Activated T-helper 1 cell treated with Interleukin-2 at 50 U/mL for 16 hours (primary cell): ENCODE measurements at places on chromosomes 4 and X.

DNA sequence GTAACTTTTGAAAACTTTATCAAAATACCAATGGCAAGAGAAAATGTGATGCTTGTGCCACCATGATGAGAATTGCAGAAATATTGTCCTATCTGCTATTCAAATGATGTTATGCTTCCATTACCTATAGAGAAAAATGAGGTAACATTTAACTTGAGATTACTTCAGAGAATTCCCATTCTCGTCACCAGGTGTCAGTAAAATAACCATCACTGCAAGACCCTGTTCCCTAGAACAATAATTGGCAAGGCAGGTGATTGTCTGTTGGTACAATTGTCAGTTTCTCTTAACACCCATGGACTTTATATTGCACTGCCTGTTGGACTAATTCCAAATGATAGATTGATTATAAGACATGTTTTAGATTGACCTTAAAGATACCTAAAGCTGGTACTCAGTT, 179.9 kb downstream of the GABRG1 start:
- no peak for DNase-seq

GRCh38 chr4:34643476-34643875, 1600.8 kb downstream of the ARAP2 start:
- no peak for DNase-seq

- DNase-seq: no peak
Observed at GRCh38 chrX:20594985-20595384, 328.3 kb upstream of the RPS6KA3 start.

GRCh38 chr4:131459430-131460101, 1689.5 kb upstream of the PCDH10 start:
- DNase-seq: no peak

DNA sequence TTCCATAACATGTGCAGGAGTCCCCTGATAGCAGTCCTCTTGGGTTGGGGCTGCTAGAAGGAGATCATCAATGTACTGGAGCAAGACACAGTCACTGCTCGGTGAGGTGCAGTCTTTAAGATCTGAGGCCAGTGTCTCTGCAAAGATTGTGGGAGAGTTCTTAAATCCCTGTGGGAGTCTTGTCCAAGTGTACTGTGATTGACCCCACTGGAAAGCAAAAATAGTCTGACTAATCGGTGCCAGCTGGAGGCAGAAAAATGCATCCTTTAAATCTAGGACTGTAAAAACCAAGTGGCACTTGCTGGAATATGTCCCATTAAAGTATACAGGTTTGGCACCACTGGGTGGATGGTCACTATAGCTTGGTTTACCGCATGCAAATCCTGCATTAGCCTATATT, 31.1 kb downstream of the SULT1E1 start:
- no peak for DNase-seq

DNA sequence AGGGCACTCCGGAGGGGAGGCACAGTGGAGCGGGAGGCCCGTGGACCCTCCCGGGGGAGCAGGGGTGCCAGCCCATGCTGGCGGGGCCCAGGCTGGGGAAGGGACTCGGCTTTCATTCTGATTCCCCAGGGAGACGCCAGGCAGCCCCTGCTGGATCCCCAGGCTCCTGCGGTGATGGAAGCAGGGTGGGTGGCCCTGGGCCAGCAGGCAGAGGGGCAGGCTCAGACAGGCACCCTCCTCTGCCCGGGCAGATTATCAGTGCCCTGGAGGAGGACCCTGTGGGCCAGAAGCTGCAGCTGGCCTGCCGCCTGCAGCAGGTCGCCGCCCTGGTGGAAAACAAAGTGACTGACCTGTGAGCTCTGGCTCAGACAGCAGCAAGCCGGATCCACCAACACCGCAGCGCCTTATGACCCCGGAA, 2.1 kb upstream of the SRPK3 start:
- no peak for DNase-seq

GRCh38 chr4:88327665-88328064, 43.3 kb upstream of the PPM1K start:
- no peak for DNase-seq

DNA sequence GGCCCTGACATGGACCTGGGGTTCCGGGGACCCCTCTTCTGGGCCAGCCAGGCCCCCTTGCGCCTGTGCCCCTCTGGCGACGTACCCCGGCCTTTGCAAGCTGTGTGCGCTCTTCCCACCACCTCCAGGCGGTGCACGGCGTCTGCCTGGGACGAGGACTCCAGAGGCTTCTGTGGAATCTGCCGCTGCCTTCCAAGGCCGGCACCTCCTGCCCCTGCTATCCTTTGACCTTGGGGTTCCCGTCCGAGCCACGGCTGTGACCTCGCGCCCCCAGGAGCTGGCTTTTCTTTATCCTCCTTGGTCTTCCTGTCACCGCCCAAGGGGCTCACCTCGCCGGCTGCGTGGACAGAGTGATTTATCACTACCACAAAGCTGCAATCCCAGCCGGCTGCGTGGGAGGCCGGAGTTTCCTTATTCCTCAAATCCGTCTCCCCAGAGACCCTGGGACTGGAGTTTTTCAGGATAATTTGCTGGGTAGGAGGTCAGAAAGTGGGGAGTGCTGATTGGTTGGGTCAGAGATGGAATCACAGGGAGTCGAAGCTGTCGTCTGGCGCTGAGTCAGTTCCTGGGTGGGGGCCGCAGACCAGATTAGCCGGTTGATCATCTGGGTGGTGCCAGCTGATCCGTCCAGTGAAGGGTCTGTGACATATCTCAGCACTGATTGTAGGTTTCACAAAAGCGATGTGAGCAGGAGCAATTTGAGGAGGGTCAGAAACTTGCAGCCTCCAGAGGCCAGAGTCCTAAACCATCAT, 19.8 kb upstream of the PLCXD1 start:
- no peak for DNase-seq

- no peak for DNase-seq
Observed at GRCh38 chr4:23889814-23890341, at the start of gene PPARGC1A. TSS of gene PPARGC1A (minus strand) at chr4:23890047. CDS start at chr4:23889957, 90 bp downstream.

DNA sequence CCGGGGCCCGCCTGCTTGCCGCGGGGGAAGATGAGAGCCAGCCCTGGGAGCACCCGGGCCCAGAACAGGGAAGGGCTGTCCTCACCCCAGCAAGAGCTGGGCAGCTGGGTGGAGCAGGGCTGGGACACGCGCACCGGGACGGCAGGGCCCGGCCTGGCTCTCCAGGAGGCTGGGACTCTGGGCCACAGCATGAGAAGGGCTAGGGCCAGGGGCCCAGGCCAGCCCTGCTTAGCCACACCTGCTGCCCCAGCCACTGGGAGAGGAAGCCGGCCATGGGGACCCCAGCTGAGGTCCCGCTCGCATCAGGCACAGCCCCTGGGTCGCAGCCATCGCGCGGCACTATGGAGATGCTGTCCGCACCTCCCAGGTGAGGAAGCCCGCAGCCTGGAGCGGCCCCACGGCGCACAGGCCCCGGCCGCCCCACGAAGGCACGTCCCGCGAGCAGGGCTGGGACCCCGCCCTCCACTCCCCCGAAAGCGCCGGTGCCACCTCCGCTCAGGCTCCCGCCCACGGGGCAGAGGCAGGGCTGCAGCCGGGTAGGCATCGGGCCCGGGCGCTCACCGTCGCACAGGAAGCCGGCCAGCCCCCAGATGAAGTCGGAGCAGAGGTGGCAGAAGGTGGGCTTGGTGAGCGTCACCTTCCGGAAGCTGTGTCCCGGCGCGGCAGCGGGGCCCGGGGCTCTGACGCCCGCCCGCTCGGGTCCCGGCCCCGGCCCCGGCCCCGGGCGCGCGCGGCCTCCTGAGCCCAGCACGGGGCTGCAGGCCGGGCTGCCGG, 531 bp downstream of the DGKQ start:
- DNase-seq: peak; percentile 40

- DNase-seq: no peak
Observed at GRCh38 chrX:154698630-154699248, 45.4 kb upstream of the CTAG2 start.

- no peak for DNase-seq
Observed at GRCh38 chr4:165663411-165663810, 209.6 kb upstream of the TLL1 start.

DNA sequence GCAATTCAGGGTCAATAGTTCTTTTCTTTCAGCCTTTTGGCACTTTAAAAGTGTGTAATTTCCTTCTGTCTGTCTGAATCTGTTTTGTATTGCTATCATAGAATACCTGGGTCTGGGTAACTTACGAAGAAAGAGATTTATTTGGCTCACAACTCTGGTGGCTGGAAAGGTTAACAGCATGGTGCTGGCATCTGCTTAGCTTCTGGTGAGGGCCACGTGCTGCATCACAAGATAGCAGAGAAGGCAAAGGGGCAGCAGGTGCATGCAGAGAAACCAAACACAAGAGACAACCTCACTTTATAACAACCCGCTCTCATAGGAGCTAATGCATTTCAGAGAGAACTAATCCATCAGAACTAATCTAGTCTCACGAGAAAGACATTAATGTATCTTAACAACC, 18.8 kb downstream of the RGN start:
- DNase-seq: no peak

DNA sequence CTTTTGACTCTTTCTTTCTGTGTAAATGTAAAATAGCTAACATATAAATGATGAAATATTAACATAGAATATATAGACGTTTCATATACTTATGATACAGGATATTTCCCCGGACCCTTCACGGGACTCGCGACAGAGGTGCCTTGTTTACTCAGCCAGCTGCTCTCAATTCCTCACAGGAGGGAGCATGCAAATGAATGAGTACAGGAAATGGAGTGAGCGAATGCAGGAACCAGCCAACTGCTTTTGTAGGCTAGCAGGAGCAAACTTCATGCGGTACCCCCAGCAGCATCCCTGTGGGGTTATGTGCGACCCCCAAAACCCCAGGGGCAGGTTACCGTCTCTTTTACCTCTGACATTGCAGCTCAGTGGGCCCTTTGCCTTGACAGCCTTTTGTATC, 110.3 kb upstream of the PDHA2 start:
- DNase-seq: no peak

DNA sequence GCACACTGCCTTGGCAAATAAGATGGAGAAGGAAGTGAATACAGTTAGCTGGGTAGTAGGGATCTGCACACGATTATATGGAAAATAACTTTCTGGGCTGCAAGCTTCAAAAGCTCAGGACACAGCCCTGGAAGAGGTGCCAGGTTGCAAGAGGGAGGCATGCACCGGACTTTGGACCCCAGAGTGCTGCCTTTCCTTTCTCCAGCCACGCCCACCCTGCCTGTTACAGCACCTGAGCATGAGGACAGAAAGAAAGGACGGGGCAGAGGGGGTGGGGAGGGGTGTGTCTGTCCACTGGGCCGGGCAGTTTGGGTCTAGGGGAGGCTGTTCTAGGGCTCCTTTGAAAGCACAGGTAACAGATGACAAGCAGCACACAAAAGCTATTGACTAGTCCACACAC, 152.8 kb downstream of the ENPP6 start:
- no peak for DNase-seq

- no peak for DNase-seq
Observed at GRCh38 chrX:2316534-2316933, 184.2 kb downstream of the DHRSX start.
